ENCODE measurements at places on chromosomes 11 and 22. TPM values are rescaled to one million over a fixed set of nuclear protein-coding genes. Genes with fewer than 3 reads are reported as not detected.

- no peak for DNase-seq
These were observed 78.9 kb downstream of the GAB2 start for GRCh38 chr11:78338702-78339101.

DNA sequence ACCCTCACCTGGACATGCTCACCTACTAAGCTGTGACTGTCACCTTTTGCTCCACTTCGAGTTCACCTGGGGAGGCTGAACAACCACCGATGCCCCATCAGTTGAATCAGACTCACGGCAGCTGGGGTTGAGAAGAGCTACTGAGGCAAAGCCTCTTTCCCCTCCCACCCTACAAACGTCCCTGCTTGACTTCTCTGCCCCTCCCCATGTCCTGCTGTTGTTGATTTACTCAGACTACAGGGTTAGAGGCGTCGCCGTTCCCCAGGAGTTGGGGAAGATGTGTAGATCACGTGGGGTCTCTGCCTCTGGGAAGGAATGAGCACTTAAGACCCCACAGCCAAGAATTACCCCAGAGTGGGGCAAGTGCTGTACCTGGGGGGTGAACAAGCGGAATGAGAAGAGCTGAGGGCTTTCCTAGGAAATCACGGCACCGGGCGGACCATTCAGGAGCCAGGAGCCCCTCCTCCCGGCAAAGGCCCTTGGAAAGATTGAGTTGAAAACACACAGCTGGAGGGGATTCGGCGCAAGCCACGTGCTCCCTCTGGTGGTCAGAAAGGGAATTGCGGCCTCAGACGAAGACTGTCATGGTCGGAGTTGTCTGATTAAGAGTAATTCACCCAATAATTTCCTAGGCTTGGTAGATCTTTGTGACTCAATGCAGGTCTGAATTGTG is 7.0 kb downstream of the FXYD2 start:
- DNase-seq, result peak; percentile 91

GRCh38 chr22:29587938-29588699 is 7.2 kb upstream of the NIPSNAP1 start:
- DNase-seq, result no peak

GRCh38 chr11:18374956-18375355 is 19.4 kb upstream of the LDHA start:
- no peak for DNase-seq

DNA sequence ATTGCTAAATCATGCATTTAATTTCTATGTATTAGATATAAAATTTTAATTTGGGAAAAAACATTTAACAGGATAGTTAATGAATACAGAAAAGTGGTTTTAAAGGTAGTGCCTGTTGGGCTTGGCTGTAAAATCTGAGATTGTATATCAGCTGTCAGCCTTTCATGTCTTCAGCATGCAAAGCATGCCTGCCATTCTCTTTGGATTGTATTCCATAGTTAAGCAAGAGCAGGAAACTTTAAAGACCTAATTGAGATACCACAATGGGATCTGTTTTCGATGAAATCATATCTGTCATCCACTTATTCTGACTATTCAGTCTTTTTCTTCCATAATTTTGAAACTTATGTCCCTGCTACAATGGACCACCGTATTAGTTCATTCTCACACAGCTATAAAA is 451.0 kb upstream of the DDI1 start:
- no peak for DNase-seq

DNA sequence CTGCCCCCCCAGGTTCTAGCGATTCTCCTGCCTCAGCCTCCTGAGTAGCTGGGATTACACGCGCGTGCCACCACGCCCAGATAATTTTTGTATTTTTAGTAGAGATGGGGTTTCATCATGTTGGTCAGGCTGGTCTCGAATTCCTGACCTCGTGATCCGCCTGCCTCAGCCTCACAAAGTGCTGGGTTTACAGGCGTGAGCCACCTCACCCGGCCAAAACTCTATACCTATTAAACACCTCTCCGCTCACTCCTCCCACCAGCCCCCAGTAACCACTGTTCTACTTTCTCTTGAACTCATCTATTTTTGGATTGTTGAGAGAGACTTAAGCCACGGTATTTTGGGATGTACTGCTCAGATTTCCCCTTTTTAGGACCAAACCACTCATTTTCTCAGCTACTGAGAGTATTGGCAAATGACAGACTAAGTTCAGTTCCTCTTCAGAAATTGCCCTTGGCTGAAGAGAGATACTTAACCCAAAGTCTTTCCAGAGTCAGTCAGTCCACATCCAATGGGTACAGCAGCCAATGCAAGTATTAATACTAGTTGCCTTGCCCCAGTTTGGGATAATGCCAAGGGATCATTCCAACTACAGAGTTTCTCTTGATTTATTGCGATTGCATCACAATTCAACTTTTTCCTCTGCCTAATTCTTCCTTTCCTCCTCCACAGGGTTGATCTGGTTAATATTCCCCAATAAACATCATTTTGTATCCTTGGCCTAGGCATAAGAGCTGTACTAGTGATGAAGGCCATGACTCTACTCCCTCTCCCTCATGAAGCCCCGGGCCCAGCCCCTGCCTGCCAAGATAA is 36.8 kb upstream of the CSTF3 start:
- DNase-seq, result no peak

- DNase-seq, result no peak
These were observed 111.0 kb downstream of the ST3GAL4 start for GRCh38 chr11:126466236-126467045.

GRCh38 chr22:39592081-39593065 is 21.8 kb downstream of the CACNA1I start:
- peak; percentile 38 for DNase-seq

DNA sequence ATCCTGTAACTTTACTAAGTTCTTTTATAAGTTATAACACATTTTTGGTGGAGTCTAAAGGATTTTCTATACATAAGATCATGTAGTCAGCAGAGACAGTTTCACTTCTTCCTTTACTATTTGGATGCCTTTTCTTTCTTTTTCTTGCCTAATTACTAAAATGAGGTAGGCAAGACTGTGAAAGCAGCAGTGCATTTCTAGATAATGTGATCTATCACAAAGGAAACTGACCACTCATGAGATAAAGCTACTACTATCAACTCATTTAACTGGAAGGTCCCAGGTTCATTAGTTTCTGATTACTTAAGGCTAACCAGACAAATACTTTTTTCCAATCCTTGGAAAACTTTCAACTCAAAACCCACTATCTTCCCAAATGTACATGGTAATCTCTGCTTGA is 196.2 kb upstream of the E2F8 start:
- DNase-seq, result no peak

DNA sequence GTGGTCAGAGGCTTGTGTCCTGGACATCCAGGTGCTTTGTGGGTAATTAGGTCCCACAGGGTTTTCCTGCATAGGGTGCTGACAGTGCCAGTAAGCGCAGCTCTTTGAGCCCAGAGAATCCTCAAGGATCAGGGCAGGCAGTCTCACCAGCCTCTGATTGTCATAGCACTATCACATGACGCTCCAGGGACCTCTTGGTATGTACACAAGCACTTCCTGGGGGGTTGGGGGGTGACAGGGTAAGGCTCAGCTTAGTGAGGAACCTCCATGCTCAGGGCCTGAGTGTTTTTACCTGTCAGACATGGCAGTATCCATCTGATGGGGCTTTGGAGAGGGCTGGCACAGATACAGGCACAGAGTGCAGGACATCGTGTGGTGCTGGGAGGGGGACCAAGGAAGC is 27.9 kb upstream of the SUSD2 start:
- no peak for DNase-seq

- DNase-seq, result peak; percentile 55
These were observed 297.1 kb downstream of the ETS1 start for GRCh38 chr11:128290106-128290840.

DNA sequence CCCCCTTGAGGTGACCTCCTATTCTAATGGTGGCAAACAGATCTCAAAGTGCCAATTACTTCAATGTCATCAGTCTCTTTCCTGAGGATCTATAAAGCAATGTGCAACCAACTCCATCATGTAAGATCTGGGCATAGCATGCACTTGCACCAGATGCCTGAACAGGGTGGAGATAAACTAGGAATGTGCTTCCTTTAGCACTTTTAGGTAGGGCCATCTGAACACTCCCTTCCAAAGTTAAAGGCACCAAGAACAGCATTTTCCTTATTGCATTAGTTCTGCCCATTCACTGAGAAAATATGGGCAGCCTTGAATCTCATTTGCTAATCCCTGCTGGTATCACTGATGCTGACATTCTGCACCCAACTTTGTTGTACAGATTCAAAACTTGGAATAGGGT is 112.0 kb downstream of the SGSM3 start:
- DNase-seq, result no peak

GRCh38 chr11:15114501-15115475 is at the start of gene INSC:
TSS of gene INSC (plus strand) at chr11:15114923. CDS start at chr11:15149175, 34,252 bp downstream.
- DNase-seq, result peak; percentile 76

- no peak for DNase-seq
These were observed 119.1 kb downstream of the TBC1D22A start for GRCh38 chr22:46881373-46882118.

- DNase-seq, result no peak
These were observed 716 bp upstream of the TYMP start for GRCh38 chr22:50530580-50530876.

DNA sequence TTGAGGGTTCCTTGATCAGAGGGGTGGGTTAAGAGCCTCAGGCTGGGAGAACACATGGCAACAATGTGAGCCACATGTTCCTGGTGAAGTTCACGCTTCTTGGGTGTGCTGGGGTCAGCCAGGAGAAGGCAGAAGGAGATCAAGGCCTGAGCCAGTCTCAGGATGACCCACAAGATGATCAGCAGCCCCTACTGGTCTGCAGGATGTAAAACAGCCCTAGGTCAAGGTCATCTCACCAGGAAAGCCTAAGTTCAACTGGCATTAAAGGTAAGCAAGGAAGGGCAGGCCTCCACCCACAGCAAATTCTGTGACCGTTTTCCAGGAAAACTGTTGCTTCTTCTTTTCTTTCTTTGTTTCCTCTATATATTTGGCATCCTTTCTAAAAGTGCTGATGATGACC is 156.7 kb upstream of the KIRREL3 start:
- DNase-seq, result no peak

DNA sequence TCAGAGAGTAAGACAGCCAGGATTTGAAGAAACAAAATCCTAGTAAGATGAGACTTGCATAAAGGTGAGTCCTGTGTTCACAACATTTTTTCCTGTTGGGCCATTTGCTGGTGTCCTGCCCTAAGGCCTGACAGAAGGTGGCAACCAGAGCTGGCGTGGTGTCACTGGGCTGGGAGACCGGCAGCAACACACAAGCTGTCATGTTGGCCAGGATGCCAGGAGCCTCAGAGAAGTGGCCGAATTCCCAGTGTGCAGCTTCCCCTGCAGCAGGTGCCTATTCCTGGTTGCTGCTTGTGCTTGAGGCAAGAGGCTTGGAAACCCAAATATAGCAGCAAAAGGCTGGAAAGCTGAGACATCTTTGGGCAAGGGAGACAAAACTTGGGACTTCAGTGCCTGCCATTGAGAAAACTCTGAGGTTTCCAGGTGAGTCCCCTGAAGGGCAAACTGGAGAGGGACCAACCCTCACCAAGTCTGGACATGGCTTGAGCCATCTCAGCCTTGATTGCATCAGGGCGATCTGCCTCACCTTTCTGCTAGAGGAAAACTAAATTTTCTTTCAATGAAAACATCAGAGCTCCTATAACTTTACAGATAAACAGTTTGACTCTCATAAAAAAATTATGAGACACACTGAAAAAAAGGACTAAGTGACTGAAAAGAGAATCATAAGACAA is 25.9 kb downstream of the ALG12 start:
- no peak for DNase-seq

The NPAS4 gene
- total RNA-seq, result 0.09 TPM

The OR5T2 gene
- not detected for total RNA-seq

The SMIM35 gene
- 0.17 TPM for total RNA-seq

The MS4A14 gene
- 0.88 TPM for total RNA-seq

The MB gene
- total RNA-seq, result 2.0 TPM

The SLCO2B1 gene
- total RNA-seq, result 45.6 TPM

The CBLIF gene
- total RNA-seq, result not detected
